ENCODE measurements at places on chromosomes 4 and X.

- no peak for DNase-seq
These were observed 4.0 kb downstream of the FAM114A1 start for GRCh38 chr4:38871593-38871992.

DNA sequence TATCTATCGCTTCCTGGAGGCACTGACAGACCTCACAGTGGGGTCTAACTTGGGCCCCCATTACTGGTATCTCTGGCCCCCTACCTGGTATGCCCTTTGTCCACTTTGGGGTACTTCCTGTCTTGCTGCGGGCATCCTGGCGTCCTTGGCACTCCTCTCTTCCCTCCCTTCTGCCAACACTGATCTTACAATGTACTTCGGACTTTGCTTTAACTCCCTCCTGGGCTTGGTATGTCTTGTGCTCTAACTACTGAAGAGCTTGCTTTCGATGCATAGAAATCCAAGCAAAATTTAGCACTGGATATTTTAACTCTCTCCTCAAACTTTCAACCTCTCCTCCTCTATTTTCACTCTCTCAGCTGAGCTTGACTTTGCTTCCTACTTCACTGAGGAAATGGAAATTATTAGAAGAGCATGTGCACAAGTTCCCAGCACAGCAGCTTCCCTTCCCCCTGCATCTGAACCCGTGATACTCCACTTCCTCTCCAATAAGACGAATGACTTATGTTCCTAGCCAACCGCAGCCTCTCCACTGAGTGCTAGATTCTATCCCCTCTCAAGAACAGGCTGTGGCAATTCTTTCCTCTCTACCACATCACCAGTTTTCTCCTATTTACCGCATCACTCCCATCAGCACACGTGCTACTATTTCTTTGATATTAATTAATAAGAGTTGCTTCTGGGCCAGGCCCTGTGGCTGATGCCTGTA, 52.9 kb downstream of the SUPT20HL2 start:
- no peak for DNase-seq

DNA sequence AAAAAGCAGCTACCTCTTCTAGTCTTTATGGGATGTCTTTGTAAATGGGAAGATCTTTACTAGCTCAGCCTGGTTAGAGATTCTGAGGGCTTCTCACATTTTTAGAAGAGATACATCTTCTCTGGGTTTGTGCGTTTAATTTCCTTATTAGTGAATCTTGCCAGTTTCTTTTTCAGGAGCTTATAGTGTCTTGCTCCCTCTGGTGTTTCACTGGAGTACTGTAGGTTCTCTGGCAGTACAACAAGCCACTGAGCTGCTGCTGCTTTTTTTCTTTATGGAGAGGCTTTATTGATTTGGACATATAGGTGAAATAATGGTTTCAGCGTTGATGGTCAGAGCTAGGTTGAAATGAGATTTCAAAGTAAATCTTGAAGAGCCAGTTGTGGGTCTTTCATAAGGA, 82.9 kb downstream of the LAS1L start:
- DNase-seq, result no peak

GRCh38 chr4:36414248-36414647, 132.8 kb downstream of the DTHD1 start:
- no peak for DNase-seq
